Kidney epithelial cell (primary cell): ENCODE measurements at places on chromosomes 11 and 22. TPM values are rescaled to one million over a fixed set of nuclear protein-coding genes. Genes with fewer than 3 reads are reported as not detected.

Gene FGF19
- not detected in 2 replicates for total RNA-seq

Gene CRYAB
- total RNA-seq, result 23.9 and 43.5 TPM in 2 replicates

Gene LMO2
- 0.82 and 2.5 TPM in 2 replicates for total RNA-seq

Gene SLC22A8
- not detected in 2 replicates for total RNA-seq

Gene BDNF
- 4.3 and 4.8 TPM in 2 replicates for total RNA-seq

Gene ATP6V1E1
- total RNA-seq, result 161 and 172 TPM in 2 replicates

Gene OR10A4
- not detected in 2 replicates for total RNA-seq

Gene DLG2
- 0.75 and 1.8 TPM in 2 replicates for total RNA-seq

Gene RBM4
- 168 and 174 TPM in 2 replicates for total RNA-seq

Gene PKDREJ
- not detected in 2 replicates for total RNA-seq

Gene SLC22A6
- not detected in 2 replicates for total RNA-seq

Gene GDPD4
- total RNA-seq, result 0.08 TPM in 1 of 2 replicates, not detected in the other
